Activated CD4-positive, alpha-beta T cell treated with anti-CD3 and anti-CD28 coated beads, Interleukin-2, amount 50 U/mL, for 48 hours (primary cell): ENCODE measurements at places on chromosomes 12 and 14.

GRCh38 chr12:116906285-116906684 lies 4.5 kb upstream of the FBXW8 start:
- no peak for DNase-seq

DNA sequence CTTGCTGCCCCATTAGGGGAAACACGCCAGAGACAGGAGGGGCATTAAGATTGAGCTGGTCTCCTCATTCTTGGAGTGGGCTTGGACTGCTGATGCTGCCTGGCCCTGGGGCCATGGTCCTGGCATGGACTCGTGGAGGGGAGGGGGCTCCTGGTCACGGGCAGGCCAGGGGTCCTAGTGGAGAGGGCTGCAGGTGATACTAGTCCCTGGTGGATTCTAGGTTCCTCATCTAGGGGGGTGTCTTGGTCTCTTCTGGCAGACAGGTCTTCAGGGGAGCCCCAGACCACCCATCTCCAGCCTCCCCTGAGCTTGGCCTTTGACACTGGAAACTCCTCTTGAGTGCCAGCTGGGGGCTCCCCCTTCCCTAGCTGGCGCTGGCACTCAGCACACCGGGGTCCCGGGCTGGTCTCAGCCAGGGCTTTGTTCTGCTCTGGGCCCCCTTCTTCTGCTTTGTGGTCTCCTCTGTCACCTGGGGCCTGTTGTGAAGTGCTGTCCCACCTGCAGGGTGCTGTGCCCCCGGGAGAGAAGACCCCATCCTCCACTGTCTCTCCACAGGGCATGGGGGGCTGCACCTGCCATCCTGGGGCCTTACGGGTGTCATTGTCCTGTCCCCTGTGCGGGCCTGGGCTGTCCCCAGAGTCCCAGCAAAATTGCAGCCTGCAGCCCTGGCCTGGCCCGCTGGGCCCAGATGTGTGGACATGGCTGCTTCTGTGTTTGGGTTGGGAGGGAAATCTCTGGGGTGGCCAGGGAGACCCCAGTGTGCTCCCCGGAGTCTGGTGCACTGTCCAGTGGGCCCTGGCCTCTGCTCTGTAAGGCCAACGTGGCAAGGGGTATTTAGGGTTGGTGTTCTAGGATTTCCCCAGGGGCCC lies 2.3 kb downstream of the KIF26A start:
- DNase-seq, result no peak

DNA sequence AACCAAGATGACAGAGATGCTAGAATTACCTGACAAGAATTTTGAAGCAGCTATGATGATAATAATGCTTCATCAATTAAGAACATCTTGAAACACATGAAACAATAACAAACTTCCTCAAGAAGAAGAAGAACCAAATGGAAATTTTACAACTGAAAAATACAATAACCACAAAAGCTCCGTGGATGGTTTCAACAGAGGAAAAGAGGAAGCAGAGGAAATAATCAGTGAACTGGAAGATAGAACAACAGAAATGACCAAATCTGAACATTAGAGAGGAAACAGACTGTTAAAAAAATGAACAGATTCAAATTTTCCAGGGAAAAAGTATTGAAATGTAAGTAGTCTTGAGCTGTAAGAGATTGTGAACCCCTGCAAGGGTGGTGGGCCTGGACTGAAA lies 62.8 kb upstream of the SLC35F4 start:
- no peak for DNase-seq

DNA sequence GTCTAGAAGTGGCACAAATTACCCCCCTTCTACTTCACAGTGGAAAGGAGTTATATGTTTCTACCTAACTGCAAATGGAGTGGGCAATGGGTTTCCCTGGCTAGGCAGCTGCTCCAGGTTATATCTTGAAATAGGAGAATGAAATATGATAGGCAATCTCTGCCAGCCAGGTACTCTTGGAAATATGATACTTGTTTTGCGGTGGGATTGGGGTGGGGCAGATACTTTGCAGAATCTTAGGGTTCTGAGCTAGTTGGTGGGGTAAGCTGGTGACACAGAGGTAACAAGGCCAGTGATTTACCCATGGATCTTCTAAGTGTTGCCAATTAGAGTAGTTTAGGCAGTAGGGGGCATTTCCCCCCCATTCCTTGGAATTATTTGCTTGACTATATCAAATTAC lies 140.1 kb downstream of the ATP23 start:
- DNase-seq, result no peak

DNA sequence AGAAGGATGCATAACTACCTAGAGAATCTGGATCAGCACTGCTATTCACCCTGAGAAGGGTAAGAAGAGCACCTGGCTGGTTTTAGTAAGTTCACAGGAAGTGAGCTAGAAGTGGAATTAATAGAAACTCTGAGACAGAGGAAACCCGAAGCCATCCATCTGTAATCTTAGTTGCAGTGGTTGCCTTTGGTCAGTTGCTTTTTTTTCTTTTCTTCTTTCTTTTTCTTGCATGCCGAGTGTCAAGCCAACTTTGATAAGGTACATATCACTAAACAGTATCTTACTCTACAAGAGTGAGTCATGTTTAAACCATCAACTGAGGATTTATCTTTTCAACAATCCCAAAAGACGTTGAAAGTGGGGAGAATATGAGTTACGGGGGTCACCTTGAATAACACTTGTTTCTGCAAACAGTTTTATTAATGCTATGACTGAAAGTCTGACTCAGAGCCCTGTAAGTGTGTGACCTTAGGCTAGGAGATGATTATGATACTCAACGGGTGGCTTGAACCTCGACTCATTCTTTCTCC lies 26.7 kb downstream of the C12orf75 start:
- DNase-seq, result no peak

DNA sequence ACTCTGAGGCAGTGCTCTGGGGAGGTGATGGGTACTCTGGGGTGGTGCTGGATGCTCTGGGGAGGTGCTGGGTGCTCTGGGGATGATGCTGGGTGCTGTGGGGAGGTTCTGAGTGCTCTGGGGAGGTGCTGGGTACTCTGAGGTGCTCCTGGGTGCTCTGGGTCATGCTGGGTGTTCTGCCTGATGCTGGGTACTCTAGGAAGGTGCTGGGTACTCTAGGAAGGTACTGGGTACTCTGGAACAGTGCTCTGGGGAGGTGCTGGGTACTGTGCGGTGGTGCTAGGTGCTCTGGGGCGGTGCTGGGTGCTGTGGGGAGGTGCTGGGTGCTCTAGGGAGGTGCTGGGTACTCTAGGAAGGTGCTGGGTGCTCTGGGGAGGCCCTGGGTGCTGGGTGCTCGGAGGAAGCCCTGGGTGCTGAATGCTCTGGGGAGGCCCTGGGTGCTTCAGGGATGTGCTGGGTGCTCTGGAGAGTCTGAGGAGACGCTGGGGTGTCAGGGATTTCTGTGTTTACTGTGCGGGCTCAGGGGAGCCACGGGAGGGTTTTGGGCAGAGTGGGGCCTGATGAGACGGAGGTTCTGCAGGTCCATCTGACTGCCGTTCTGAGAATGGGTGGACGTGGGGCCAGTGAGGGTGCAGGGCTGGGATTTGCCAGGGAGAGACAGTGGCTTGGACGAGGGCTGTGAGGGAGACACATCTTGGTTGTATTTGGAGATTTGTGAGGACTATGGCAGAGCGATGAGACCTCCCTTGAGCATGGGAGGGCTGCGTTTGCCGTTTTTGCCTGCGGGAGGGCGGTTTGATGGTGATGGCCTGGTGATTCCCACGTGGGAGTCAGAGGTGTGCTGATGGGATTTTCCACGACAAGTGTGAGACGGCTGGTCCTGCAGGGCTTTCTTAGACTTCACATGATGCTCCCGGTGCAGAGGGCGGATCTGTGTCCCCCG lies 30.0 kb downstream of the MMP17 start:
- no peak for DNase-seq

GRCh38 chr14:58131386-58131785 lies 20.6 kb downstream of the ARMH4 start:
- DNase-seq, result no peak

DNA sequence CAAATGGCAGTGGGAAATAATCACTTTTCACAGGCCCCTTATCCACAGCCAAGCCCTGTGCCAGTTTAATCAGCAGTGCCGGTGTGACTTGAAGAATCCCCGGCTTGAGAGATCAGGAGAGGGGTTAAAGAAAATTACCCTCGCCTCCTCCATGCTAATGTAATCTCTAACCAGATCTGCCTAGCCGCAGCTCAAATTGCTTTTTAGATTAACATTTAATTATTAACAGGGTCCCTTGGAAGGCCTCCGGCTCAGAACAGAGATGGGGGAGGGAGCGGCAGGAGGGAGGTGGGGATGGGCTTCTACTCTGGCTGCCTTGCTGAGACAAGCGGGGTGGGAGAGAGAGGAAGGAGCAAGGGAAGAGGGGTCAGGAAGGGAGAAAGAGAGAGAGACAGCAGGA lies 24.0 kb downstream of the FAM222A start:
- no peak for DNase-seq

DNA sequence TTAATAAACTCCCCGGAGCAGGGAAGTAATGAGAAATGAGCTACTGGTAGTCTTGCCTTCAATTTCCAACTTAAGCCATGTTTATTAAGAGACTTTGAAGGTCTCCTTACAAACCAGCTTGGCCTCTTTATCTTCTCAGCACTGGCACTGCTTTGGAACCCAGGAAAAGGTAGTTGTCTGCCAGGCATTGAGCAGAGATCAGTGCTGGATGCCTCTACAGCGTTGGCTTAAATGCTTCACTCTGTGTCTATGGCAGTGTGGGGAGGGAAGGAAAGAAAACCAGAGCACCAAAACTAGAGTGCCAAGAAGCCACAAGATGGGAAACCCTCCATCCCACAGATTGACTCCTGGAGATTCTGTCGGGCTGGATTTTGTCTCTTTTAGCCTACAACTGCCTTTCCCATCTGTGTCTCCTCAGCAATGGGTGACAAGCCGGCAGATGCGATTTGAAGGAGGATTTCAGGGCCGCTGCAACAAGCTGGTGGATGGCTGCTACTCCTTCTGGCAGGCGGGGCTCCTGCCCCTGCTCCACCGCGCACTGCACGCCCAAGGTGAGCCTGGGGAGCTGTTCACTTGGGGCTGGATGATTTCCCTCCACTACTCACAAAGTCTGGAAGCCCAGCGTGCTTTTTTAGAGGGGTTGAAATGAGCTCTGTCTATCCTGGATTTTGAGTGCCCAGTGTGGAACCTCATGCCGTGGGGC lies 57.3 kb downstream of the FNTB start:
- no peak for DNase-seq

GRCh38 chr12:85441741-85442140 lies 161.7 kb downstream of the ALX1 start:
- no peak for DNase-seq

DNA sequence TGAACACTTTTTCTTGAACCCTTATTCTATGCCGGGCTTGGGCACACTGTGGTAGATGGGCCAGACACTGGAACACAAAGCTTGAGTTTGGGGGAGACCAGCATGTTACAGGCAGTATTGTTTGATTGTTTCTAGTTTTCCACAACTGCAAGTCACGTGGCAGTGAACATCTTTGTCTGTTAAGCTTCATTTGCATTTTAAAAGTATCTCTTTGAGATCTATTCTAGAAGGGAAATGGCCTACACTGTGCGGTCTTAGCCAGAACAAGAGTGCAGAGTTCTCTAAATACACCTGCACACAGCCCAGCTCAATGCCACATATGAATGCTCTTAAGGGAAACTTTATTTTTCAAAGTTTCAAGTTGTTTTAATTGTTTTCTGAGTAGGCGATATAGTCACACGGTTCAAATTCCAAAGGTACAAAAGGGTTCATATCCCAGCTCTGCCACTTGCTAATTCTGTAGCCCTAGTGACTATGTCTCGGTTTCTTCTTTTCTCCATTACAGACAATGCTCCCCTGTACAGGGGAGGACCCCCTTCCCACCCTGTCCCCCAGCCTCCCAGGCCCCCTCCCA lies 24.9 kb downstream of the RIN3 start:
- DNase-seq, result no peak

GRCh38 chr12:127035011-127035879 lies 1231.7 kb upstream of the TMEM132C start:
- DNase-seq, result no peak

DNA sequence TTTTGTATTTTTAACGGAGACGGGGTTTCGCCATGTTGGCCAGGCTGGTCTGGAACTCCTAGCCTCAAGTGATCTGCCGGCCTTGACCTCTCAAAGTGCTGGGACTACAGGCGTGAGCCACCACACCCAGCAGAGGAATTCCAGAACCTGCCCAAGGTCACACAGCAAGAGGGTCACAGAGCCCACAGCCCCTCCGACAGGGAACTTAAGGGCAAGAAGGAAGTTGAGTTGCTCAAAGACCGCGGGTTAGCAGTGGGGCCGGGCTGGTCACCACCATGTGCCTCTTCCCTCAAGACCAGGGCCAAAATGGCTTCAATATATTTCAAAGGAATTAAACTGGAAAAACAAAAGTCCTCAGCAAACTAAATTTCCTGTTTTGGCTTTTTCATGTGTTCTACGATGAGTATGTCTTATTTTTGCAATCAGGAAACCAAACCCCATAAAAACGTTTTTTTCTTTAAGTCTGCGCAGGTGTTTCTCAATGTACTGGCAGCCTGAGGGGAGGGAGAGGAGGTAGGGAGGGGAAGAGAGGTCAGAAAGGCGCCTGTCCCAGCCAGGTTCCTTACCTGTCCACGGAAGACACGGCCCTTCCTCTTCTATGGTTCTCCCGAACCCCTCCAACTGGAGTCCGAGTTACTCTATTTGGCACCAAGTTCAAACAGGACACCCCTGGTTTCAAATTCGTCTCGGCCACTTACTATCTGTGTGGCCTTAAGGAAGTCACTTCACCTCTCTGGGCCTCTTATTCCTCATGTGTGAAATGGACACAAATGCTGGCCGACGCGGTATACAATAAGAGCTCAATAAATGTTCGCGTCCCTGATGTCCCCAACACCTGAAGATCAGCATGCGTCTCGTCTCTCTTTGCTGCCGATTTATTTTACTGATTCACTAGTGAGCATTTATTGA lies 778 bp downstream of the SLC8B1 start:
- DNase-seq, result no peak

DNA sequence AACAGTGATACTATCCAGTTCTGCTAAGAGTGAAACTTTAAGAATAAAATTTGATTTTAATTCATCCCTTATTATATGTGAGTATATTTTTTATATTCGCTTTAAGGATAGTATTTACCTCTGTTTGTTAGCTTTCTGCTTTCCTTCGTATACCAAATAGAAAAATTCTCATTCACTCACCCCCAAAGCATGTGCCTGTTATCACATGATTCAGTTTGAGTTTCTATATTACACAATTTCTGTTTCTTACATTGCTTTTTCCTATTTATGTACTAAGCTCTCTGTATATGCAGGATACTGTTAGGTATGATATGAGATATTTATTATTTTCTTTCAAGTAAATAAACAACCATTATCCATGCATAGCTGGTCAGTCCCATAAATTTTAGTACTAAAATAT lies 275.2 kb downstream of the FBXL14 start:
- no peak for DNase-seq
